GM06990 (cell line): ENCODE measurements at places on chromosomes 11 and 22.

GRCh38 chr11:6824136-6824823 lies 21.2 kb upstream of the OR10A5 start:
- DNase-seq = no peak

- DNase-seq = no peak
These were observed 189.3 kb upstream of the MTMR2 start for GRCh38 chr11:96113193-96113681.

GRCh38 chr11:19349340-19350025 lies 108.7 kb upstream of the E2F8 start:
- no peak for DNase-seq

DNA sequence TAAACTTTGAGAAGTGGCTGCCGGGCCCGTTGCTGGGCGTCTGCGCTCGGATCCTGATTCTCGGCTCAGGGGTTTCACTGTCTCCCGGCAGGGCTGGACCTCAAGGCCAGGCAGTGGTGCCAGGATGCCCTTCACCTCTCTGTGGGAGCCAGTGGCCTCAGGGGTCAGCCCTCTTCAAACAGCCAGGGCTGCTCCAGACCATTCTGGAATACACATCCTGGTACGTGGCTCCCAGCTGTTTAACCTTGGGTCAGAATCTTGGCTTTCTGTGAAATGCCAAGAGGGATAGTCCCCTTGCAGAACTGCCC lies 70.5 kb downstream of the MPPED1 start:
- no peak for DNase-seq

- no peak for DNase-seq
These were observed 27.7 kb downstream of the DNAJC24 start for GRCh38 chr11:31397239-31397834.

DNA sequence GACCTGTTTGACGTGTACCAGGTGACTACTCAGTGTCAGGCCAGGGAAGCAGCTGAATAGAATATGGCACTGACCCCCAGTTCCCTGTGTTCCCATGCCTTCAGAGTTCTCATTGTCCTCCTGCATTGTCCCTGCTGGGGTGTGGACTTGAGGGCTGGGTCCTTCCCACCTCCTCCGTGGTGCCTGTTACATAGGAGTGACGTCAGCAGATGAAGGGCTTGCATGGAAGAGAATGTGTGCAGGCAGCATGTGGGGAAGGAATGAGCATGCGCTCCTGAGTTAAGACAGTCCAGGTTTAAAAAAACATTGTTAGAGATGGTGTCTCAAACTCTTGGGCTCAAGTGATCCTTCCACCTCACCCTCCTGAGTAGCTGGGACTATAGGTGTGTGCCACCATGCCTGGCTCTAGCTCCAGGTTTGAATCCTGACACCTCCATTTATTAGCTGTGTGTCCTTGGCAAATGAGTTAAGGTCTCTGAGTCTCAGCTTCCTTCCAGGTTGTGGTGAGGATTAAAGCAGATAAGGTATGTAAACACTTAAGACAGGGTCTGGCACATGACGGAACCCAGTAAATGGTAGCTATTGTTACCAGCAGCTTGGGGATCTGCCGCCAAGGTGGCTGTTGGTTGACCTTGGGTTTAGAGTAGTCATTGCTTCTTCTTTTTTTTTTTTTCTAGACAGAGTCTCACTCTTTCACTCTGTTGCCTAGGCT lies 7.5 kb upstream of the SOX10 start:
- DNase-seq = no peak

- DNase-seq = no peak
These were observed 10.9 kb upstream of the MPEG1 start for GRCh38 chr11:59223611-59224010.

DNA sequence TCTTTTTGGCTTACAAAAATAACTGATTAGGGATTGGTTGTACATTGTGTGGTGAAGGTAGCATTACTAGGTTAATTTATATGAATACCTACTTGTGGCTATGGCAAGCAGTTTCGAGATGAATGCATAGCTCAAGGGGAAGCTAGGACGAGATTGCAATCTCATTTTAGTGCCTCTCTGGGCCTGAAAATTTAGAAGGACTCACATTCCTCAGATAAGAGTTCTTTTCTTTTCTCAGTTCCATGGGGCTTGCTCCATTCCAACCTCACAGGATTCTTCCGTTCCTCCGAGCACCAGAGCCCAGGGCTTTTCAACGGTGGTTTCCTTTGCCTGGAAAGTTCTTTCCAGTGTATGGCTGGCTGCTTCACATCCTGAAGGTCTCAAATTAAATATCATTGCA lies 82.1 kb downstream of the CECR2 start:
- no peak for DNase-seq

GRCh38 chr22:31579835-31580242 lies 82.2 kb downstream of the PISD start:
- DNase-seq = no peak

GRCh38 chr11:36409152-36409816 lies 100.8 kb downstream of the TRAF6 start:
- no peak for DNase-seq
